ENCODE measurements at places on chromosomes 7 and 10.

DNA sequence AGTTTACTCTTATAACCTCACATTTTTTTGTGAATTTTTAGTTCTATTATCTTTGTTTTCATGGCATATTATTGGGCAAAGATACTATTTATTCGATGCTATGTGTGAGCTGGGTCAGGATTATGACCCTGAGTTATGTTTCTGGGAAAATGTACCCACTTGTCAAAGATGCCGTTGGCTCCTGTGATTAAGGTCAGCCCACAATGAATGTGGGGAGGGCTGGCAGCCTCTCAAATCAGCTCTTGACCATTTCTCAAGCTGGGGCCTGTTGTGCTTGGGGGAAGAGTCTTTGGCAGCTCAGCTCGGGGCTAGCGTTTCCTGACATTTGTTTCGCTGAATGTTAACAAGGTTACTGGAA lies 97.5 kb downstream of the TCF7L2 start:
- no peak for DNase-seq

- no peak for DNase-seq
Measured at GRCh38 chr10:97522937-97523336, 24.2 kb downstream of the UBTD1 start.

DNA sequence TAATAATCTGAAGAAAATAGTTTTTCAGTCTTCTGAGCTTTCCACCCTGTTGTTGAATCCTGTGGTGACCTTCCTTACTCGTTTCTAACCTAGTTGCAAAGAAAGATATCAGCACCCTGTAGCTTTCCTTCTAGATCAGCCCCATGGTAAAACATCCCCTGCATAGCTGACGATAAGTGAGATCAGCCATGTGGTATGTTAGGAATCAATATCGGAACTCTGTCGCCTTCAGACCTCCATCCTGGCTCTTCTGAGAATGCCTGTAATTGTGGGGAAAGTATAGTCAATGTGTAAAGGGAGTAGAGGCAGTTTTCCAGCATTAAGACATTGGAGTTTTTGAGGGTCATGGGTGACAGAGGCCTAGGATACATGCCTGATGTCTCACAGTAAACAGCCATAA lies 151.8 kb downstream of the LRRC4 start:
- no peak for DNase-seq

GRCh38 chr10:106175760-106176377 lies 988.6 kb downstream of the SORCS1 start:
- DNase-seq: no peak

DNA sequence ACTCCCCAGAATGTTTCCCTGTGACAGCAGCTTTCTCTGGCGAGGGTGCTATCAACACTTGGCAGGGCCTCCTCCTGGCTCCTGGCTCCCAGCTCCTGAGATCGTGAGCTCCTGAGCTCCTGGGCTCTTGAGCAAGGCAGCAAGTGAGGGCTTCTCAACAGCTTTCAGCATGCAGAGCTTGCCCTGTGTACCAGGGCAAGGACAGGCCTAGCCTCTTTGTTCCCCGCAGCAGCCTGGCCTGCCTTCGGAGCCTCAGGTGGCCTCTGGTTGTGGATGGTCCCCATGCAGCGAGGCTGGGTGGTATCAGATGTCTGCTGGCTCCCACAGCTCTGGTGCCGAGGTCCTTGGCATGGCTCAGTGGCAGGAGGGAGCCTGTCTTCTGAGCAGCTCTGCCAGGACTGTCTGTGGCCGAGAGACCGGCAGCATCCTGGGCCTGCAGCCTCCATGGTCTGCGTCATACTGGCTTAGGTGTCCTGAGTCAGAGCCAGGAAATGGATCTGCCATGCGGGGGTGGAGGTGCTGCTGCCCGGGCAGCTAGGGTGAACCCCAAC lies 44.2 kb downstream of the ZMIZ1 start:
- no peak for DNase-seq

DNA sequence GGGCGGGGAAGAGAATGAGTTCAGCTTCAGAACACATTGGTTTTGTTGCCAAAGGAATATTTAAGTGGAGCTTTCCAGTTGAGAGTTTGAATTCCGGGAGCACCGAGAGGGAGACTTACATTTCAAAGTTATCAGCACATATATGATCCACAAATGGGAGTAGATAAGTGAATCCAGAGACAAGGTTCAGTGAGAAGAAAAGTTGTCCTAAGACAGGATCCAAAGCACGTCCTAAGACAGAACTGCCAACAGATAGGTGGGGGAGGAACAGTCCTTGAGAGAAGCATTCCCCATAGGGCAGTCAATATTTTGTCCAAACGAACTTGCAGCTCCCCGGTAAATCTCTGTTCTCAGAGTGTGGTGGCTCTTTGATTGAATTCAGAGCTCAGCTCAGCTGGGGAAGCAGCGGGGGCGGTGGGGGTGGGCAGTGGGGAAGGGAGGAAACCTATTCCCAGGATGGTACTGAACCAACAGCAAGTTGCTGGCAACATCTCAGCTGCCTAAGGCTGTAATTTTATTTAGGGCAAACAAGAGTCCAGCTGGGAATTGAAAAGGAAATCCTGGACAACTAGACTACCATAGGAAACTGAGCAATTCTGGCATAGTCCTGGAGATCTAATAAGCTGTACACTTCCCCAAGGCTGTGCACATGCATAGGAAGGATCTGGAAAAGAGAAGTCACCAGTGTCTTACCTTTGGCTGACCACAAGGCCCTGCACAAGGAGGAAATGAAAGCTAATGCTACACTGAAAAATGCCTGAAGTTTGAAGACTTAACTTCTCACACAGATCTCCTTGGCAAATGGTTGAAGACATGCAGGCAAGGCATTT lies 94.2 kb upstream of the CXCL12 start:
- DNase-seq: no peak

- no peak for DNase-seq
Measured at GRCh38 chr7:29647020-29647654, 83.5 kb downstream of the PRR15 start.

DNA sequence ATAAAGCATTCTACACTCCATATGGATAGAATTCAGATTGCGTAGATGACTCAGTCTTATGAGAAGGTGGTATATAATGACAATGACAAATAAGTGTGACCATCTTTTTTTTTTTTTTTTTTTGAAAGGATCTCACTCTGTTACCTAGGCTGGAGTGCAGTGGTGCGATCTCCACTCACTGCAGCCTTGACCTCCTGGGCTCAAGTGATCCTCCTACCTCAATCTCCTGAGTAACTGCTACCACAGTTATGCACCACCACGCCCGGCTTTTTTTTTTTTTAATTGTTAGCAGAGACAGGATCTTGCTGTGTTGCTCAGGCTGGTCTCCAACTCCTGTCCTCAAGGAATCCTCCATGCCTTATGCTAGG lies 43.2 kb upstream of the NRP1 start:
- DNase-seq: no peak

- DNase-seq: no peak
Measured at GRCh38 chr7:99674995-99675742, 4.6 kb downstream of the CYP3A5 start.

GRCh38 chr10:85620807-85621206 lies 745.8 kb downstream of the GRID1 start:
- no peak for DNase-seq

- no peak for DNase-seq
Measured at GRCh38 chr7:149245244-149245643, 5.8 kb downstream of the ZNF212 start.

DNA sequence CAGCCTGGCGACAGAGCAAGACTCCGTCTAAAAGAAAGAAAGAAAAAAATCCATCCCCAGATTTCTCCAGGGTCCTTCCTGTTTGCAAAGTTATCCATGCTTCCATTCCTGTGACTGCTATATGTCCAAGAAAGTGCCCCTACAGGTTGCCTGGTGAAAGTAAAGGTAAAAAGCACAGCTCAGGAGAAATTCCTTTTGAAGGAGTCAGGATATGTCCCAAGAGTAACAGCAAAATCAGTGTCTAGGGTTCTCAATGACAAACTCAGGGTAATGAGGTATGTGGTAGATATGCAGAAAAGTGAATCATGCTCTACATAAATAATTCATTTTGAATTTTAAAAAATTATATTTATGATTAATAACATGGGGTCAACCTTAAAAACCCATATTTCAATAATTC lies 91.5 kb downstream of the CTTNBP2 start:
- no peak for DNase-seq

DNA sequence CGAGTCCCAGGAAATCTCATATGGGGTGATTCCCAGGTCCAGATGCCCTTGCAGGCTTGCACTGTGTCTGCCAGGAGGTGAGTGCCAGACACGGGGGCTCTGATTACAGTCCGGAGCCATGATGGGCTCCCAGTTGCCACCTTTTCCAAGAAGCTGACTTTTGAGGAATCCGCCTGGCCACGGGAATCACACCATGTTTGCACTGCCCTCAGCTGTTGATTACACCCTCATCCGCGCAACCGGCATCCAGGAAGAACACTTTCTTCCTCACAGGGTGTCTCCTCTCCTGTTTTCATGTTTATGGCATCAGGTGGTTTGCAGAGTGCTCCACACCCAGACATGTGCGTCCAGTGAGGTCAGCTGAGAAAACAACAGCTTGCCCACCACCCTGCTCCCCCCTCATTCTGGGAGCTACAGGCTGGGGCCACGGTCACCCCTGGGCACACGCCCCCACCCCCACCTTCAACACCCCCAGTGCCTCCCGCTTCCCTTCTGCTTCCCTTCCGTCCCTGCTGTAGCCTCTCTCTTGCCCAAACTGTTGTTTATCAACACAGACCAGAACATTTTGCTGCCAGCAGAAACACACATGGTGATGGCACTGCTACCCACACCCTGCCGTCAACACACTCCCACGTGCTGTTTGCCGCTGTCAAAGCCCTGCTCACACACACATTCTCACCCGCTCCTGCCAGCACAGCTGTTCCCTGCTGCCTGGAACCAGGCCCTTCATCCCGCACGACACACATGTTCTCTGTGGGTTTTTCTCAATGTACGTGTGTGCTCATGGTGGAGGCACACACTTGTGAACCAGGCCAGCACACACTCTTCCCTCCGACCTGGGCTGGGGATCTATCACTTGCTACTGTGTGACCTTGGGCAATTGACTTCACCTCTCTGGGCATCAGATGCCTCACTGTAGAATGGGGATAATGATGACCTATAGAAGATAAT lies 35.8 kb downstream of the DDIT4 start:
- no peak for DNase-seq

DNA sequence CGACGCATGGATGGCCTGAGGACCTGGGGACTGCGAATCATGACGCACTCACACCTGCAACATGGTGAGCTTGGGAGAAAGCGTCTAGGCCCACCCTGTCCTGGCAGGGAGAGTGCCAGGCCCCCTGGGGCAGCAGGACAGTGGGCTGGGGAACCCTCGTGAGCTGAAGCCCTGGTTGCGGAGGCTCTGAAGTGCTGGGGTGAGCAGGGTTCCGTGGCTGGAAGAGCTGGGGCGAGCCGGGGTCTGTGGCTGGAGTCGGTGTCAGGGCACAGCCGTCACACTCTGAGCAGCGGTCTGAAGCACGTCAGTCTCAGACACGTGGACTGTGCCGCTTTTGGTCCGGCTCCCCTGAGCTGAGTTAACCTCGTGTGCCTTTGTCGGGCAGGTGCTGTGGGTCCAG lies 4.7 kb downstream of the SUN1 start:
- DNase-seq: no peak

GRCh38 chr10:17349717-17350116 lies 104.7 kb downstream of the ST8SIA6 start:
- no peak for DNase-seq

DNA sequence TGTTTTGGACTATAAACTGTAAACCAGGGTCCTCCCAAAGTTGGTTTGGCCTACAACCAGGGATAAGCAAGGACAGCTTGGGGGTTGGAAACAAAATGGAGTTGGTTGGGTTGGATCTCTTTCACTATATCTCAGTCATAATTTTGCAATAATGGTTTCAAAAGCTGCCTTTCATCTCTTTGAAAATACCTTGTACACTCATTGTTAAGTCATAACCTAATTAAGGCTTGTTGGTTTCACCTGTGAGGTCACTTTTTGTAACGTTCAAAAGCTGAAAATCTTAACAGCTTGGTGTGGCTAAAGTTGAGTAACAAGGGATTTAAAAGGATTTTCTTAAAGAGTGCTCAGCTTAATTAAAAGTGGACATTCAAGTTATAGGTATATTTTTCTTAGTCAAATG lies 476.1 kb downstream of the IPMK start:
- DNase-seq: no peak

- DNase-seq: no peak
Measured at GRCh38 chr7:141302617-141303016, 228.8 kb downstream of the TMEM178B start.

- no peak for DNase-seq
Measured at GRCh38 chr7:73822319-73823173, 8.2 kb upstream of the CLDN4 start.

DNA sequence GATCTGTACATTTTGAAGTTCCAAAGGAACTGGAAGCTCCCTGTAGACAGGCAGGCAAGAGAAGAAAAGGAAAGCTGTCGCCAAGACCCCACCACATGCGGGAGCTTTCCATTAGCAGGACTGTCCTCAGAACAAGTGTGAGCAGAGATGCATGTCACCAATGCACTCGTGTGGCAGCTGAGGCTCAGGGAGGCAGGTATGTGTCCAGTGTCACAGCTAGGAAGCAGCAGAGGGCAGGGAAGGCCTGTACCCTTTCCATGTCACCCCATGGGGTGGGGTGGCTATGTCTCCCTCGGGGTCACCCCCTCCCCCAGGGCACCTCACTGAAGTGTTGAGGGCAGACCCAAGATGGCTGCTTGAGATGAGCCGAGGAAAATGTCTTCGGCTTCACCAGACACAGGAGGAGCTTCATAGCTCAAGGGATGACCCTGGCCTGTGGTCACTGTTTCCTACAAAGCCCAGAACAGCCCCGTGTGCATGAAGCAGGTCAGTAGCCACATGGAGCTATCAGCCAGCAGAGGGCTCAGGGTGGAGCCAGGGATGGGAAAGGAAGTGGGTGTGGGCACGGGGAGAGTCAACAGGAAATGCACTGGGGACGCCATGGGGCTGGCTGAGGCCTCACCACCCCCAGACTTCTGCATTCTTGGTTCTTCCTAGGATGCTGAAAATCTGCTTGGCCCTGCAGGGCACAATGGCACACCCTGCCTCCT lies 96.6 kb downstream of the FAM53B start:
- DNase-seq: no peak

DNA sequence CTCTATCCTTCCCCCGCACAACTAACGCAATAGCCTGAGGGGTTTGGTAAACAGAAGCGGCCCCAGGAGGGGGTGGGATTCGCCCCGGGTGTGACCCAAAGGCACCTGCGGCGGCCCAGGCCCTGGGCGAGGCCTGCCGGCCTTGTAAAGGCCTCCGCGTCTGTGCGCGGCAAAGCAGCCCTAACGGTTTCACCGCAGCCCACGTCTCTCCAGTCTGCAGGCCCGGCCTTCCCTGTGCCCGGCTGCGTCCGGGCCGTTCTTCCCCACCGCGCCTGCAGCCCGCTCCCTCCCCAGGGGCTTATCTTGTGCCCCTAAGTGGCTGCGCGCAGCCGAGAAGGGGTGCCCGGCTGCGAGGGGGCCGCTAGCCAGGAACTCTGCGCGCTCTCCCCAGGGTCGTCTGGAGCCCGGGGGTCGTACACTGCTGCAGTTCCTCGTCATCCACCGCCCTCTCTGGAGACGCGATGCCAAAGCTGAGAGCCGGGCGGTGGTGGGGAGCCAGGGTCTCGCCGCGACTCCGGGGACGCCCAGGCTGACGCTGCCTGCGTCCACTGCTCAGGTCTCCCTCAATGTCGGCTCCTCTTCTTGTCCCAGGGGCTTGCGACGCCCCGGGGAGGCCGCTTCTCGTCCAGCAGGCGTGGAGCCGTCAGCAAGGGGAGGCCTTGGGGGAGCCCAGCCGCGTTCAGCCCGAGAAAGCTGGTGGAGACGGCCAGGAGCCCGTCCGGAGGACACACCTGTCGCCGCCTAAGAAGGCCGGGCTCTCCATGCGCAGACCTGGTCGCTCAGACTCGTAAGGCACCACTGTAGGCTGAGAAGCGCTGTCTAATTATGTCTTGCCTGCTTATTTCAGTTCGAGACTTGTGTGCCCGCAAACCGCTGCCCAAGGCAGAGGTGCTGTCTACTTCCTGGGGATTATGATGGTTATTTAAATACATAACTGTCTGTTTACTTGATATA lies 132.3 kb downstream of the SPAG6 start:
- DNase-seq: peak; percentile 77
